Gastroesophageal sphincter (tissue), 4 donors: ENCODE measurements at places on chromosomes 1 and 21. TPM values are rescaled to one million over a fixed set of nuclear protein-coding genes. Genes with fewer than 3 reads are reported as not detected.

The ARMH1 gene
- total RNA-seq: 3.0 TPM

GRCh38 chr1:59212706-59213105, 84.2 kb upstream of the FGGY start:
- ATAC-seq: no peak

GRCh38 chr1:29579821-29580425, 343.6 kb downstream of the PTPRU start:
- ATAC-seq: no peak

The SERPINC1 gene
- not detected for total RNA-seq

The CFHR3 gene
- total RNA-seq: 0.25 TPM

The ADAMTSL4 gene
- 42.9 TPM for total RNA-seq

The KCNAB2 gene
- total RNA-seq: 12.1 TPM

DNA sequence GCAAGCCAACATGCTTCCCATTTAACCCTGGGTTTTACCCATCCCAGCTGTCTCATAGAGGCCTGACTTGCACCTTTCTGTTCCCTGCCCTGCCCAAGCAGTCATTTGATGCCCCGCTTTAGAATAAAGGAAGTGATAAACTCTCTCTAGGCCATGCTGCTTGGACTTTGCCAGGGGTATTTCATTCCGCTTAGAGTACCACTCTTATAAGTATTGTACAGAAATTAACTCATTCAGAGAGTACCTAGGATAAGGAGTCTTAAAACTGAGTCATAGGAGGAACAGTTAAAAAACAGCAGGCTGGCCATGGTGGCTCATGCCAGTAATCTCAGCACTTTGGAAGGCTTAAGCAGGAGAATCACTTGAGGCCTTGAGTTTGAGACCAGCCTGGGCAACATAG, 21.0 kb upstream of the LYST start:
- ATAC-seq: no peak

DNA sequence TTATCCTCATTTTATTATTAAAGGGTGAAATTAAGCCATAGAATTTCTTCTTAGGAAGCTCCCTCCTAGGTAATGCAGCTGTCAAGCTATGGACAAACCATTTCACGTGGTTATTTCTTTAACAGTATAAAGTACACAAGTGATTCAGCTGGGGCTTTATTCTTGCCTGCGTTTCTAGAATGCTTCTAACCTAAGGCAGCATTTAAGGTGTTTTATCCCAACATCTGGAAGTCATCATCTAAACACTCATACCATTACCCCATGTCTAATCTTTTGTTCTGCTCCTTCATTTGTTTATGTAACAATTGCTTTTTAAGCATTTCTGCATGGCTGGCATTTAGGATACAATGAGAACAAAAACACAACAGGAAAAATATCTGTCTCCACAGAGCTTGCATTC, 829.2 kb upstream of the ADAMTS5 start:
- no peak for ATAC-seq

- no peak for ATAC-seq
Measured at GRCh38 chr1:152029144-152029928, 7.5 kb downstream of the S100A11 start.

The FCN3 gene
- 7.5 TPM for total RNA-seq

The CELA3A gene
- not detected for total RNA-seq

The SLC22A15 gene
- total RNA-seq: 4.6 TPM

The AIM2 gene
- not detected for total RNA-seq

DNA sequence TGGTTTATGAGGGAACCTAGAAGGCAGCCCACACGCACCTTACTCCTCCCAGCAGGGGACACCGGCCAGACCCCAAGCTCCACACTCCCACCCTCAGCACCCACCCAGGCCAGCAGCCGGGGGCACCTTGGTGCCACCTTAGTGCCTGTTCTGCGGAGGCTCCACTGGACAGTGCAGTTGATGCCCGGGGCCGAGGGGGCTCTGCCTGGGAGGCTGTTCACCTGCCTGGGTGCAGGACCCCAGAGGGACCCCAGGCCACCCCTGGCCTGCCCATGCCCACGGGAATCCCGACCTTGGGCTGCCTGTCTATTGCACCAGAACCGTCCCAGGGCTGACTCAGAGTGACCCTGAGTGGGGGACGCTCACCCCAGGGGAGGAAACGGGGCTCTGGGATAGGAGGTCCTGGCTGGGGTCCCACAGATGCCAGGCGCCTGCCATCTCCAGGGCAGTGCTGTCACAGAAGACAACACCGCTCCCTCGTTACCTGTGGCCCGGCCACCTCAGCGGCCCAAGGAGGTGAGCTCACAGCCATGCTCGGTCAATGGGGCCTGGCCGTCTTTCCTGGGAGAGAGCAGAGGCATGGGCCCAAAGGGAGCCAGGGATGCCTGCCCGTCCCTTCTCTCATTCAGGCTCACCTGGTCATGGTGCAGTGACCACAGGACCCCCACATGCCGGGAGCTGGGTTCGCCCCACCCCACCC, 696 bp downstream of the SCNN1D start:
- no peak for ATAC-seq

GRCh38 chr1:9863371-9863770, 39.6 kb upstream of the CLSTN1 start:
- no peak for ATAC-seq

DNA sequence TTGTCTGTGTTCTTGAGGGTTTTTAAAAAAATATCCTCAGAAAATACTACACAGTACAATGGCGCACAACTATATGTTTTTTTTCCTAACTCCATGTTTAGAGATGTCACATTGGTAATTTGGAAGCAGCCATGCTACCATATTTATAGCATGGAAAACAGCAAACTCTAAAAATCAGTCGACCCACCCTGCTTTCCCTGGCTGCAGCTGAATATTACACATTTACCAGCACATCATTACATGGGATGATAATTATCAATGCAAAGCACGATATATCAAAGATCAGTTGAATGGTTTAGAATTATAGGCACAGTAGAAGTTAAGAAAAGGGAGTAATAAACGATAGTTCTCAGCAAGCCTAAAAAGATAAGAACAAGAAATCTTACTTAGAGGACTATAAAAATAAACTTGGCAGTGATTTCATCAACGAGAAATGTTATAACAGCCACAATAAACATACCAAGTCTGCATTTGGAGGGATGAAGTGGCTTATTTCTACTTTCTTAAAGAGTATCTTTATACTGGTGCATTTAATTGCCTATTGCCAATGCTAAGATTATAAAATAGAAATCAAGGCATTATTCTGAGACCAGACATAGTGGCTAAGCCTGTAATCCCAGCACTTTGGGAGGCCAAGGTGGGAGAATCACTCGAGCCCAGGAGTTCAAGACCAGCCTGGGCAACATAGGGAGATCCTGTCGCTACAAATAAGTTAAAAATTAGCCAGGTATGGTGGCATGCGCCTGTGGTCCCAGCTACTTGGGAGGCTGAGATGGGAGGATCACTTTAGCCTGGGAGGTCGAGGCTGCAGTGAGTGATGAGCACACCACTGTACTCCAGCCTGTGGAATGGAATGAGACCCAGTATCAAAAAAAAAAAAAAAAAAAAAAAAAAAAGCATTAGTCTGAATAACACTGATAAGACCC, 43.4 kb downstream of the WDR64 start:
- ATAC-seq: no peak

- ATAC-seq: no peak
Measured at GRCh38 chr1:175364424-175365076, 172.0 kb upstream of the KIAA0040 start.

DNA sequence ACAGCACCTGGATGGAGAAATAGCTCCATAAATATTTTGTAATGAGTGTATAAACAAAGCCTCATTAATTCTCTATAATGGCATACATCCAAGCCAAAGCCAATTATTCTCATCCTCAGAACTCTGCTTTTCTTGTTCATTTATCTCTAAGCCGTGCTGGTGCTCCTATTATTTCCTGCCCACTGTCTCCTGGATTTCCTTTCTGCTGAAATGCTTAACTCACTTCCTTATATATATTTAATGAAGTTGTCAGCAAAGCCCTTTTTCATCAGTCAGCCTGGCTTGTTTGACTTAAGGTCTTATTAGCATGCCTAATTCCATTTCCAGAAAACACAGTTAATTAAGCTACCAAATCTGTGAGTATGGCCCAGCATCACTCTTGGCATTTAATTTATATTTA, 93.4 kb downstream of the SLC25A24 start:
- no peak for ATAC-seq

- no peak for ATAC-seq
Measured at GRCh38 chr1:196380316-196380715, 227.9 kb downstream of the KCNT2 start.

DNA sequence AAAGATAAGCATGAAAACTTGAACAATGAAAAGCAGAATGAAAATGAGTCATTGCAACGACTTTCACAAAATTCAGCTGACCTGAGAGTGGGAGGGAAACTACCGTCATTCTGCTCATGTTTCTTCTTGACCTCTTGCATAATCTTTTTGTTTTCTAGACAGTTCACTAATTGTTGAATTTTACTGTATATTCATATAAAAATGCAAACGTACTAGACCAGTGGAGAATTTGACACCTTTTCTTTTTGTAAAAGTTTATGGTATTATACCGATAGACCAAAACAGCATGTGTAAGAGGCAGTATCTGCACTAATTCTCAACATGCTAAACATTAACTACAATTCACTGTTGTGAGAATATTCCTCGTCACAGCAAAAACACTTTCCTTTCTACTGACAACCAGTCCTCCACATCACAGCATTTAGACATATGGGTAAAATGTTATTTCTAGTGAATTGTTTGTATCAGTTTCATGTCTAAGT, 137.8 kb downstream of the GREM2 start:
- ATAC-seq: no peak

DNA sequence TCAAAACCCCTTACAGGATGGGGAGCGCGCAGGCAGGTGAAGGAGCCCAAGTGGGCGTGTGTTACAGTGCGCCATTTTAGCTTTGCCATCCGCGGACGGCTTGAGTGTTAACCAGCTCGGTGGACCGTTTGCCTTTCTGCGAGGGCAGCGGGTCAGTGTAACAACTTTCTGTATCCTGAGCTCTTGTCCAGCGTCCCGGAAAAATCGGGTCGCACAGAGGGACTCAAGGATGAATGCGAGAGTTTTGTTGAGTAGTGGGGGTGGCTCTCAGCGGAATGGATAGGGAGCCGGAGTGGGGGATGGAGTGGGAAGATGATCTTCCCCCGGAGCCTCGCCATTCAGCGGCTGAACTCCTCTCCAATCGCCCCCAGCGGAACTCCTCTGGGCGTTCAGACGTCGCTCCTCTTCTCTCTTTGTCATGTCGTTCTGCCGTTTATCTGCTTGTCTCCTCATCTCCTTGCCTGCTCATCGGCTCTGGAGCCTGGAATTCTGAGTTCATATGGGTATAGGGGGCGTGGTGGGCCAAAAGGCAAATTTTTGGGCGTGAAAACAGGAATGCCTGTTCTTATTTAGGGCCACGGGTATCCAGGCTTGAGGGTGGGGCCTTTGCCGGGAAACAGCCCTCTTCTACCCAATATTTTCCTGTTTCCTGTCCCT, 295.4 kb downstream of the CTH start:
- ATAC-seq: no peak

The DCDC2B gene
- not detected for total RNA-seq

The RGL1 gene
- 36.3 TPM for total RNA-seq

GRCh38 chr1:206647224-206647623, 11.9 kb downstream of the DYRK3 start:
- no peak for ATAC-seq

GRCh38 chr1:160726498-160727315, 12.3 kb upstream of the SLAMF7 start:
- ATAC-seq: no peak

GRCh38 chr21:31087639-31088473, 49.6 kb upstream of the KRTAP19-8 start:
- no peak for ATAC-seq
